ENCODE measurements at places on chromosomes 5 and 9.

DNA sequence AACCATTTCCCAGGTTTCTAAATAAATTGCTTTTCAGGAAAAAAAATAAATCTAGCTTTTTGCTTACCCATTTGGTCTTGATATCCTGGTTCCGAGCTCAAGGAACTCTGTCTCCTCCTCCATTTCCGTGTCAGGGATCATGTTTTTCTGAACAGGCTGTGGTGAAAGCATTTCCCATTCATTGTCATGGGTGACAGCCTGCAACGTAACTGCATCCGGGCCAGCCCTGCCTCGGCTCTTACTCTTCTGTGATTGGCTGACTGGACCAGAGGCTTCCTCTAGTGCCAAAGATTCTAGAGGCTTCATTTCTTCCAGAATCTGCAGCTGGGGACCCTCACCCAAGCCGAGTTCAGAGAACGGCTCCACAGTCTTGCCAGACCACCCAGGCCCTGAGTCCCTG is 61.0 kb upstream of the PCA3 start:
- no peak for DNase-seq

- no peak for DNase-seq
These were observed 4.8 kb downstream of the RASGRF2 start for GRCh38 chr5:80964919-80965318.

DNA sequence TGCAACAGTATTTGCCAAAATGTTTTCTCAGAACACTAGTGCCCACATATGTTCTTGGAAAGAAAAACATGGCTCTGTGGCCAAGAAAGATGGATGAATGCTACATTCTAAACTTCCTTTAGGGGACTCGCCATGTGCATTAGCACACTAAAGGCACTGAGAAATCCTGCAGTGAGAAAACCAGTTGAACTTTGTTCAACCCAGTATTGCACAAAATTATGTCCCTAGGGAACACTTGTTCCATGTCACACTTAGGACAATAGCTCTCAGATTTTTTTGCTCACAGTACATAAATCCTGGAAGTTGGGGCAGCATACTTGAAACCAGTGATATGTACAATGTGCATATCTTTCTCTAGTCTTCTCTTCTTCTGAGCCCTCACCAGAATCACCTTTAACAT is 96.6 kb downstream of the ADRB2 start:
- no peak for DNase-seq

- no peak for DNase-seq
These were observed 187.9 kb upstream of the ELL2 start for GRCh38 chr5:96149546-96149945.

- DNase-seq = no peak
These were observed 11.9 kb downstream of the DNAH5 start for GRCh38 chr5:13932561-13932960.

- no peak for DNase-seq
These were observed 296.6 kb upstream of the GRAMD2B start for GRCh38 chr5:126126574-126126973.

GRCh38 chr9:27540502-27540901 is 10.9 kb upstream of the MOB3B start:
- DNase-seq = no peak
